ENCODE measurements at places on chromosomes 16 and 17.

DNA sequence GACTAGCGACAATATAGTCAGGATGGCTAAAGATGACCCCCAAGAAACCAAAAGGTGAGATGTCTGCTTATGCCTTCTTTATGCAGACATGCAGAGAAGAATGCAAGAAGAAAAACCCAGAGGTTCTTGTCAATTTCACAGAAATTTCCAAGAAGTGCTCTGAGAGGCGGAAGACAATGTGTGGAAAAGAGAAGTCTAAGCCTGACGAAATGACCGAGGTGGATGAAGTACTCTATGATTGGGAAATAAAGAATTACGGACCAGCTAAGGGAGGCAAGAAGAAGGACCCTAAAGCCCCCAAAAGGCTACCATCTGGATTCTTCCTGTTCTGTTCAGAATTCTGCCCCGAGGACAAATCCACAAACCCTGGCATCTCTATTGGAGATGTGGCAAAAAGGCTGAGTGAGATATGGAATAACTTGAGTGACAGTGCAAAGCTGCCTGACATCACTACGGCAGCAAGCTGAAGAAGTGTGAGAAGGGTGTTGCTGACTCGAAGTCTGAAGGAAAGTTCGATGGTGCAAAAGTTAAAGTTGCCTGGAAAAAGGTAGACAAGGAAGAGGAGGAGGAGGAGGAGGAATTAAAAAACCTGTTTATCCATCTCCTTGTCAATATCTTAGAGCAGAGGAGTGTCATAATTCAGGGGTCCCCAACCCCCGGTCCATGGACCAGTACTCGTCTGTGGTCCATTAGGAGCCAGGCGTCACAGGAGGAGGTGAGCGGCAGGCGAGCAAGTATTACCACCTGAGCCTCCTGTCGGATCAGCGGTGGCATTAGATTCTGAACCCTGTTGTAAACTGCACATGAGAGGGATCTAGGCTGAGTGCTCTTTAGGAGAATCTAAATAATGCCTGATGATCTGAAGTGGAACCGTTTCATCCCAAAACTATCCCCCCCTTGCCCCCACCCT lies 25.1 kb upstream of the ADGRG1 start:
- peak; percentile 47 for DNase-seq

DNA sequence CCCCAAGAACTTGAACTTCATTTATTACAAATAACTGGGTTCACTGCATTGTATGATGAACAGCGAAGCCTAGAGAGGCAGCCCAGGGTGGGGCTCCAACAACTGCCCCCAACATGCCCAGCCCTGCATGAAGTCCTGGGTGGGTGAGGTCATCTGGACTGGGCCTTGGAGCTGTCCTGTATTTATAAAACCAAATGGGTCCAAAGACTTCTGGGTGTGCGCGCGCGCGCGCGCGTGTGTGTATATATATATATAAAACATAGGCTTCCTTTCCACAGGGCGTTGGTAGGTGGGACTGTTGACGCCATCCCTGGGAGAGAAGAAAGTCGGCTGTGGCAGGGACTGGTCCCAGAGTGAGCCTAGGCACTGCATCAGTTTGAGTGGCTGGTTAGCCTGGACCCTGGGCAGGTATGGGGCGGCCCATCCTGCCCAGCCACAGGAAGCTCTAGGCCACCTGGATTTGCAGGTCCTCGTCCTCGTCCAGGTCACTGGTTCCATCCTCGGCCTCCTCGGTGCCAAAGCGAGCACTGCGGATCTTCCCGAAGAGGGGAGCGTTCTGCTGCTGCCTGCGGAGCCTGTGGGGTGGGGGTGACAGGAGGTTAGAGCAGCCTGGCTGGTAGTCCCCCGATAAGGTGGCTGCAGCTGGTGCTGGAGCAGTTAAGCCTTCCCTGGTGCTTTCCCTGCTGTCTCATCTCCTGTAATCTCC lies 23.9 kb downstream of the CCDC102A start:
- DNase-seq: no peak

DNA sequence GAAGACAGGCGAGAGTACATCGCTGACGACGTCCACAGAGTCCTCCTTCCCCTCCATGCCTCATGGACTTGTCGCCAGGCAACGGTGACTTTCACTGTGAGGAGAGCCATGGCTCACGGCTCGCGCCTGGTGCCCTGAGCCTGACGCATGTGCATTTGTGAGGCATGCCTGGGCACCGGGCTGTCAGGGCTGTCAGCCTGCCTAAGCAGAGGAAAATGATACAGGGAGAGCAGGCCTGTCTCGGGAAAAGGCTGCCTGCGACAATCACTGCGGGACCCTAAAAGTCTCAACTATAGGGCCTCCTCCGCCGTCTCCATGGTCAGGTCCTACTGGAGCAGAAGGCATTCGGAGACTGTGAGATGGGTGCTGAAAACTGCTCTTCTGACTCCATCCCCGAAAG lies 135.5 kb upstream of the WSB1 start:
- DNase-seq: no peak

DNA sequence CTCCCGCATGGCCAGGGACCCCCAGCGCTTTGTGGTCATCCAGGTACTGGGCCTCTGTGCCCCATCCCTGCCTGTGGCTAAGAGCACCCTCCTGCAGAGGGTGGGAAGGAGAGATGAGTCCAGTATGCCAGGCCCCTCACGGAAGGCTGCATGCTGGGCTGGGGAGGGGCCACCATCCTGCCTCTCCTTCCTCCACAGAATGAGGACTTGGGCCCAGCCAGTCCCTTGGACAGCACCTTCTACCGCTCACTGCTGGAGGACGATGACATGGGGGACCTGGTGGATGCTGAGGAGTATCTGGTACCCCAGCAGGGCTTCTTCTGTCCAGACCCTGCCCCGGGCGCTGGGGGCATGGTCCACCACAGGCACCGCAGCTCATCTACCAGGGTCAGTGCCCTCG lies 3.7 kb downstream of the MIEN1 start:
- DNase-seq: no peak
